ENCODE measurements at places on chromosomes 16 and 17. TPM values are rescaled to one million over a fixed set of nuclear protein-coding genes. Genes with fewer than 3 reads are reported as not detected.

GRCh38 chr17:69669441-69670178, 255.1 kb downstream of the MAP2K6 start:
- no peaks in the 10 kb centered on the region for H3K36me3 ChIP-seq
- DNase-seq: no peak
- no peak overlapping the region for H3K27ac ChIP-seq
- no peaks in the 10 kb centered on the region for H3K4me1 ChIP-seq
- no peaks in the 10 kb centered on the region for H3K27me3 ChIP-seq

DNA sequence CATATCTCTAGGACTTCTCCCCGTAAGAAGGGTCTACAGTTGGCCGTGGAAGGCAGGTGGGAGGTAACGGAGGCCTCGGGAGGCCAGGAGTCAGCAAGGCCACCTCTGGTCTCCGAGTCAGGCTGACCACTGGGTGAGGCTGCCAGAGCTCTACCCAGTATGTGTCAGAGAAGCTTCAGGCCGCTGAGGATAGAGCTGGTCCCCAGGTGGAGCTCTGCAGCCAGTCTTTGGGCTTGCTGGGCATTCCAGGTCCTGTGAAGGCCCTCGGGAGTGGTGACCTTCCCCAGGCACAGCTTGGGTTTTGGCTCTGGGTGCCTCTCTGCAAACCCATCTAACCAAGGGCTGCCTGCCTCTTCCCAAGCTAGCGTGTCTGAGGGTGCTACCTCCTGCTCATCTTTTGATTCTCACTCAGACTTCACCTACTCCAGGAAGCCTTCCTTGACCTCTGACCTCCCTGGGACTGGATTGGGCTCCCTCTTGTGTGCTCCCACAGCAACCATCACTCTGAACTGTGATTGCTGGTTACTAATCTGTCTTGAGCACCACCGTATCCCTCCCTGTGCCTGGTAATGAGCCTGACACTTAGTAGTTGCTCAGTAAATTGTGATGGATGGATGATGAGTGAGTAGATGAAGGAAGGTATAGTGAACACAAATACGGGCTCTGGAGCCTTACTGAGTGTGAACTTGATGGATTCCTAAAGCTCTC, 22.3 kb downstream of the RHBDL3 start:
- H3K27me3 ChIP-seq: no peaks in the 10 kb centered on the region
- no peak overlapping the region for H3K27ac ChIP-seq
- peaks cover 8% of the 10 kb centered on the region for H3K4me1 ChIP-seq
- no peak for DNase-seq
- H3K4me3 ChIP-seq: no peak overlapping the region

DNA sequence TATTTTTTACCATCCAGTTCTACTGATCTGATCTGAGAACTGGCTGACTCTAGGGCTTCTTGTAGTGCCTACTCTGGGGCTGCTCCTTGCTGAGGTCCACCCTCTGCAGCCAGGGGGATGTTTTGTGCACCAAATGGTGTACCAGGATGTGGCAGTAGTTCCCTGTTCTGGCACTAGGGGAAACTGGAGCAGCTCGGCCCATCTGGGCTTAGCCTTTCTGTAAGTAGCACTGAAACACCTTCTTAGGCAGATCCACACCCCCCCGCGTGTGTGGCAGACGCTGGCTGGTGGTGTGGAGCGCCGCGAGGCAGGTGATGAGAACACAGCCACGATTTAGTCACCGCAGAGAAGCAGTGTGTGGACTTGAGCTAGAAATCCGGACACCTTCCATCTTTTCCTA, 17.0 kb downstream of the DUSP14 start:
- H3K36me3 ChIP-seq: no peaks in the 10 kb centered on the region
- H3K27ac ChIP-seq: no peak overlapping the region
- no peak for DNase-seq
- peaks cover 3% of the 10 kb centered on the region for H3K4me1 ChIP-seq
- no peaks in the 10 kb centered on the region for H3K27me3 ChIP-seq

DNA sequence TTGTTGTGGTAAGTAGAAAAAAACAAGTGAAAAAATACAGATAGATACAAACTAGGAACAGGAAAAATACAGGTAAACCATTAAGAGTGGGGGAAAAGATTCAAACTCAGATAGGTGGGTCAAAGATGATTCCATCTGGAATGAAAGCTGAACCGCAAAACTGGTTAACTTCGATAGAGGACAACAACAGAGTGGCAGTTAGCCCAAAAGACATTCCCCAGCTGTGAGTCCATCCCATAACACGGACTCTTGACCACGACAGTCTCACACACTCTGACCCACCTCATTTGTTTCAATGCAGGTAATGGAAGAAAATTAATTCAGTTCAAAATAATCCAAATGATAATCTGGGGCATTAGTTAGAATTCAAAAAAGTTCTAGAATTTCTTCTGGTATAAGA, 13.5 kb downstream of the ELAC2 start:
- H3K27ac ChIP-seq: no peak overlapping the region
- no peaks in the 10 kb centered on the region for H3K4me1 ChIP-seq
- H3K4me3 ChIP-seq: no peak overlapping the region
- peaks cover 64% of the 10 kb centered on the region for H3K36me3 ChIP-seq

The MGRN1 gene
- 8.4 TPM for total RNA-seq

The PYY gene
- 0.57 TPM for total RNA-seq
